ENCODE measurements at places on chromosomes 16 and 17.

DNA sequence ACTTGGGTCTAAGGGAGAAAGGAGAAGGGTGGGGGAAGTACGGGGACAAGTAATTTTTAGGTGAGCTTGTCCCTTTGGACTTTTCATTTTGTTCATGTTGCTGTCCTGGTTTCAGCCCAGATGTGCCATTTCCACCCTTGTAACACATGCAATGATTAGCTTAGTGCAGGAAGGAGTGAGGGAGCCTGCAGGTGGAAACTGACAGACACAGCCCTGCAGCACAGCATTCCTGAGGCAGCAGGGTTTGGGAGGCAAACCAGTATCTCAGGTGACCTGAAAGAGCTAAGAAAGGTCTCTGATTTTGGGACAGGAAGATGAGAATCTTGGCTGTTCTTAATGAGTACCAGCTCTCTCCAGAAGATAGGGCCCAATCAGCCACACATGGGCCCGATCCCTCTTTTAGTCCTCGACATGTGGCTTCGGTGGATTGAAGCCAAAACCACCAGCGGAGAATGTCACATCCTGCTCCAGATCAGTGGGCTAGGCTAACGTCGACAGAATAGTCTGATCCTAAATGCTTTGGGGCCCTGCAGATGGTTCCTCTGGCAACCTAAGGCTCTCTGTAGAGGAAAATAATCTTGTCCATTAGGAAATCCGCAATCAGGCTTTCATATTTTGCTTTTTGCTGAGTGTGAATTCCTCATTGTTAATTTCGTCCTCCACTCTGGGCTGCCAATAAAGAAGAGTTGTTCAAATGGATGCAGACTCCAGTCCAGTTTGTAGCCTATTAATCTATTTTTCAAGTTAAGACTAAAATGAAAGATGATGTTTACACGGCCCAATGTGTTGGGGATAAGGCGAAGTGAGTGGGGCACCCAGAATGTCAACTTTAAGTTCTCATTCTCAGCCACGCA is 3.8 kb upstream of the RNF157 start:
- no peak for DNase-seq

GRCh38 chr17:1639549-1640180 is 5.9 kb downstream of the SCARF1 start:
- no peak for DNase-seq

- DNase-seq, result no peak
These were observed 557 bp downstream of the KCNG4 start for GRCh38 chr16:84239141-84239769.

DNA sequence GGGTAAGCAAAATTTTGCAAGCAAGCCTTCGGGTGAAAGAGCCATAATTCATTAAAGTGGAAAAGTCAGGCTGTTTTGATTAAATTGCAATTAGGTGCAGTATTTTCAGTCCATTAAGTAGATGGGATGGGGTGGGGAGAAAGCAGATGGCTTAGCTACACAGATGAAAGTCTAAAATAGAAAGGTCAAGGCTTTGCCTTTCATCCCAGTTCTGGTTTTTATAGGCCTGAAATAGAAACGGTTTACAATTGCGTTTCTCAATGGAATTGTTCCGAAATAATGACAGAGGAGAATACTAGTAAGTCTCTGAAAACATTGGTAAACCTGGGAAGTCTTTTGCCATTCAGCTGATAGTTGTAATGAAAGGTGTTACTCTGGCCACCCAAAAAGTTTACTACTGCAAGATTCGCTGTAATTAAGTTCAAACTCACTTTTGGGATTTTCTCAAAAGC is 1.5 kb downstream of the PPM1E start:
- no peak for DNase-seq

DNA sequence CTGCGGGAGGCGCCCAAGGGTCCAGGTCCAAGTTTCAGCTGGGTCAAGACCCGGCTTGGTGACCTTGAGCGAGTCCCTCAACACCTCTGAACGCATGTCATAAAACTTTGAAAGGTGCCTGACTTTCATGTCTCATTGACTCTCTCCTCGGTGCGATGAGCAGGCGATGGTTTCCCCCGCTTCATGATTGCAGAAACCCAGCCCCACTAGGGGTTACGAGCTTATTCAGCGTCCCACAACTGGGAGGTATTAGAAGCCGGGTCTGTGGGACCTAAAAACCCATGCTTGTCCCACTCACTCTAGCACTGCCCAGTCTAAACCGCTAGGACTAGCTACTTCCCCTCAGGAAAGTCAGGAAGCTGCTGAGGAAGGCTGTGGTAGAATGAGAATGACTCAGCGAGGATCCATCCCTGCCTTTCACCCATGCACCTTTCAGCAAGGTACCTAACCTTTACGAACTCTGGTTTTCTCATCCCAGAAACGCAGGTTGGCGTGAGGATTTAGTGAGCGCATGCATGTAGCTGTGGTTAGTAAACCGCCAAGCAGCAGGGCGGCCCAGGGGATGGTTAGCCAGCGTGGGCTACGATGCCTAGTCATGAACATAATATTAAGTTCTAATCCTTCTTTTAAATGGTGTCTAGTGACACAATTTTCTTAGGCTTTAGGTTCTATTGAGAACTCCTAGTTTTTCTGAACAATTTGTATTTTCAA is 26.2 kb upstream of the RFFL start:
- DNase-seq, result no peak

GRCh38 chr17:74446551-74447500 is 14.9 kb downstream of the GPRC5C start:
- DNase-seq, result peak; percentile 76

DNA sequence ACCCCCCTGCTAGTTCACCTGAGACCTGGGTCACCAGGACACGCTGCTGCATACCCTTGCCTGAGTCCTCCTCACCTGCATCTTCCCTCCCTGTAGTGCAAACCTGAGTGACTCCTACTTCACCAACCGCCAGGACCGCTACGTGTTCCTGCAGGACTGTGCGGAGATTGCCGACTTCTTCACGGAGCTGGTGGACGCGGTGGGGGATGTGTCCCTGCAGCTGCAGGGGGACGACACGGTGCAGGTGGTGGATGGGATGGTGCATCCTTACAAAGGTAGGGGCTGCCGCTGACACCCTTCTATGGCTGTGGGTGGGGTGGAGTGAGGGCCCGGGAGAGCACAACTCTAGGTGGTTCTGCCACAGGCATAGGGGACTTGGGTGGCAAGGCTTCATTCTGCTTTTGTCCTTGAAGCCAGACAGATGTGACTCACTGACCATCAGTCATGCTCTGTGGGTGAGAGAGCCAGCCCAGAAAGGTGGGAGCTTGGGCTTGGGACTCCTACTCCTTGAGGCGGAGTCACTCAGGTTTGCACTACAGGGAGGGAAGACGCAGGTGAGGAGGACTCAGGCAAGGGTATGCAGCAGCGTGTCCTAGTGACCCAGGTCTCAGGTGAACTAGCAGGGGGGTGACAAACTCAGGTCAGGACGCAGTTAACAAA is 22.3 kb downstream of the PGS1 start:
- no peak for DNase-seq

DNA sequence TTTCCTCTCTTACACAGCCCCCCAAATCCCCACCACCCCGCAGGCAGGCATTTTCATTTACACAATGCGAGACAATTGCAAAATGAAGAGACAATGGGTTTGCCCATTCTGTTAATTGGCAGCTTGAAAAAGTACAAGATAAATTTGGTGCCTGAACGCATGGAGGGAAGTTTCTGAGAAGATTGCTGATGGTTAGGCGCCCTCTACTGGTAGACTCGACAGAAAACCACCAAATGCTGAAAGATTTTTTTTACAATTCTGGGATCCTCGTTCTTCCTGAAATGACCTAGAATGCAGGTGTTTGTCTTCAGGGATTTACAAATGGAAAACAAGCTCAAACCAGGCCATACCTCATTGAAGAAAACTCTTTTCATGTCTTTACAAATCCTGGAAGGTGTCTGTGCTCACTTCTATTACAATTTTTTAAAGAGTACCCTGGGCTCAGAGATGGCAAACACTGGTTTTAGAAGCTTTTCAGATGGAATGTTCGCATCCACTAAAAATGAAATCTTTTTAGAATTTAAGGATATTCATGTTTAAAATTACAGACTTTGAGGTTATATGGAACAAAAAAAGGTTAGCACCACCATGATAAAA is 338.5 kb downstream of the PMP22 start:
- peak; percentile 28 for DNase-seq

DNA sequence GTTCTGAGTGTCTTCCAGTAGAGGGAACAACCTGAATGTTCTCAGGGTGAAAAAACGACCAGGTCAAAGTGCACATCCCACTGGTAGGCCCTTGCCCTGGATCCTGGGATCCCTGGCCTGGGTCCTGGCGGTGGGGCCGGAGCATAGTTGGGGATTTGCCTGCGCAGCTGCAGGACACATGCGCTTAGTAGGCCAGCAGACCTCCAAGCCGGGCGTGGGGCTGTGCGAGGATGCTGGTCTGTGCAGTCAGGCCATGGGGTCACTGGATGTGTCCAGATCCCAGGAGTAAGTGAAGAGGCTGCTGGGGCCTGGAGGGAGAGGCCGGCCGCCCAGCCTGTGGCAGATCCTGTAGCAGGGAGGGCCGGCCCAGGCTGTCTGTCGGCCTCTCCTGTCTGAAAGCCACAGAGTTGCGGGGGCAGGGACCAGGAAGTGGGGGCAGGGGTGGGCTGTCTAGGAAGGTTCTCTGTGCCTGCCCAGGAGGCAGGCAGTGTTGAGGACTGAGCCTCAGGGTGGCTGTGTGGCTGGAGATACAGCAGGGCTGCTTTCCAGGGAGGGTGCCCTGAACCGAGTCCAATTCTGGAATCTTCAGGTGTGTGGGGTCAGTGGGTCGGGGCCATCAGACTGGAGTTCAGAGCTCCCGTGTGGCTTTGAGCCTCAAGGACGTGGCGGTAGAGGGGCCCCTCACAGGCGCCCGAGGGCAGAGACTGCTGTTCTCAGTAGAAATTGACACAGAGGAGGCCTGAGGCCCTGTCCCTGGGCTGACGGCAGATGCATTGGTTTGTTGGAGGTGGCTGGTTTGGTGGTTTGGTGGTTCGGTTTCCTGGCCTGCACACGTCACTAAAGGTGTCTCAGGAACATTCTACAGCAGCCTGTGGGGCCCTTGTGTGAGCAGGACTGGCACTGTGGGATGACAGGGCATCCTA is 17.2 kb upstream of the NUDT16L1 start:
- no peak for DNase-seq

DNA sequence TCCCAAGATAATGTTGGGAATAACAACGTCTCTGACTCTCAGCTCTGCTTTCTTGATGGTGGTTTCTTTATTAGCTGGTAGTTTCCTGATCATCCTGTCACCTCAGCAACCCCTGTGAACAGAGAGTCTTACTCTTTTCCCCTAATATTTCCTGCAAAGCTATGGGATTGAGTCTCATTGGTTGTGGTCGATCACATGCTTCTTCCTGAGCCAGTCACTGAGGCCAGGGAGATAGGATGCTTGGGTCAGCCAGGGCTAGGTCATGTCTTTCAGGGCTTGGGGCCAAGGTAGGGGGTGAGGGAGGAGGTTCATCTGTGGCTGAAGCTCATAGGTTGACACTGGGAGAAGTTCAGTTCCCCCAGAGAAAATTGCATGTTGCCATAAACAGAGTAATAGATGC is 114.3 kb downstream of the ABCC1 start:
- DNase-seq, result no peak

DNA sequence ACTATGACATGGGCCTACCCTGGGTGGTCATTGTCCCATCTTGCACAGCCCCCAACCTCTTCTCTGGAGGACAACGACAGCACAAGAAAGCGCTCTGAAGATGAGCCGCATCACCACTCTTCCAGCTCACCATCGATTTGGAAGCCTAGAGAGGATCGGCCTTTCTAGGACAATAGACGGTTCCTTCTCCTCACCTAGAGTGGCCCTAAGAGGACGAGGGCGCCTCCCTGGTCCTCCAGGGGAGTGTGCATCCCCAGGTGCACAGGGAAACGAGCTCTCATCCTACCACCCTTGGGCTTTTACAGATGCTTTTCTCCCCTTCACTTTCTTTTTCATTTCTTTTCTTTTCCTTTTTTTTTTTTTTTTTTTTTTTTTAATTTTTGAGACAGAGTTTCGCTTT is 20.3 kb upstream of the SLC52A1 start:
- DNase-seq, result no peak

GRCh38 chr16:17654571-17654970 is 183.8 kb upstream of the XYLT1 start:
- no peak for DNase-seq

- no peak for DNase-seq
These were observed 25.8 kb upstream of the KLHDC4 start for GRCh38 chr16:87791295-87792204.
